ENCODE measurements at places on chromosomes 3 and 15.

- DNase-seq = no peak
These were observed 22.6 kb downstream of the GUCA1C start for GRCh38 chr3:108931035-108931434.

DNA sequence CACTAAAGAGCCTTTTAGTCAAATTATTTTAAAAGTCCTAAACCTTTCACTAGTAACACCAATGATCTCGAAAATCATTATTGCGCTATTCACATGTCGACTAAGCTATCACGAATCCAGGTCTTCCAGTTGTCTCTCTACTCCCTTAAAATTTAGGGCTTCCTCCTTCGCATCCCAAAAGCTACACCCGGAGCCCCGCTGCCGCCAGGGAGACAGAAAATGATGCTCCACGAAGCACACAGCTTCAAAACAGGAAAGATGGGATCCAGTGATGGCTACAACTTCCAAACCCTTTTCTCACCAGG, 253 bp downstream of the IFT80 start:
- no peak for DNase-seq

DNA sequence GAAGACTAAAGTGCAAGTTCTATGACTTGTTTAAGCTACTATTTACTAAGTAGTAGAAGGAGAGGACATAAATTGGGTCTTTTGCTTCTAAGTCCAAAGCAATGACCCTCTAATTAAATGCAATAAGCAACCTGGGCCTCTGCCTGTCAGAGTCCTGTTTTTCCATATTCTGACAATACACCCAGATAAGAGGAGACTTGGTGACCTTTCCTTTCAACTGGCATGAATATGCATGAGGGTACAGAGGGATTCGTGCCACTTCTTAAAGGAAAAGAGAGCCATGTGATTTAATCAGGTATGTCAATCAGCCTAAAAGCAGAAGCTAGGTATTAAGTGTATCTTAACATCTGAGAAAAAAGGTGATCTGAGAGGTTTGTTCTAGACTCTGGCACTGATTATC, 50.7 kb upstream of the FGF7 start:
- no peak for DNase-seq

DNA sequence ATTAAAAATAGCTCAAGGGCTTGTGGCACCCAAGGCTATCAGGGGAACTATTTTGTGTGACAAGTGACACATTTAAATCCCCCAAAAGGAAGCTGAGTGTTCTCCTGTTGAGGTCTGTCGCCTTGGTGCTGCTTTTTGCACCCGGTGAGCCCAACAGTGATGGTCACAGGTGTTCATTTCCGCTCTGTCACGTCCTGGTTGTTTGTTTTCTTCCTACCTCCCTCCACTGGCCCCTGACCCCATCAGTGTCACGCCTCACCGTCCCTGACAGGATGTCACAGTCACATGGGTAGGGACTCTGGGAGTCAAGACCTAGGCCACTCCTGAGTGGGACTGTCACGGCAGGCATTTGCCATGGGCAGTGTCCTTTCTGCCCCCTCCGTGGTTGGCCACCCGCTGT, 11.2 kb downstream of the SLCO3A1 start:
- DNase-seq = no peak

GRCh38 chr3:167350245-167350862, 29.7 kb downstream of the ZBBX start:
- DNase-seq = no peak

DNA sequence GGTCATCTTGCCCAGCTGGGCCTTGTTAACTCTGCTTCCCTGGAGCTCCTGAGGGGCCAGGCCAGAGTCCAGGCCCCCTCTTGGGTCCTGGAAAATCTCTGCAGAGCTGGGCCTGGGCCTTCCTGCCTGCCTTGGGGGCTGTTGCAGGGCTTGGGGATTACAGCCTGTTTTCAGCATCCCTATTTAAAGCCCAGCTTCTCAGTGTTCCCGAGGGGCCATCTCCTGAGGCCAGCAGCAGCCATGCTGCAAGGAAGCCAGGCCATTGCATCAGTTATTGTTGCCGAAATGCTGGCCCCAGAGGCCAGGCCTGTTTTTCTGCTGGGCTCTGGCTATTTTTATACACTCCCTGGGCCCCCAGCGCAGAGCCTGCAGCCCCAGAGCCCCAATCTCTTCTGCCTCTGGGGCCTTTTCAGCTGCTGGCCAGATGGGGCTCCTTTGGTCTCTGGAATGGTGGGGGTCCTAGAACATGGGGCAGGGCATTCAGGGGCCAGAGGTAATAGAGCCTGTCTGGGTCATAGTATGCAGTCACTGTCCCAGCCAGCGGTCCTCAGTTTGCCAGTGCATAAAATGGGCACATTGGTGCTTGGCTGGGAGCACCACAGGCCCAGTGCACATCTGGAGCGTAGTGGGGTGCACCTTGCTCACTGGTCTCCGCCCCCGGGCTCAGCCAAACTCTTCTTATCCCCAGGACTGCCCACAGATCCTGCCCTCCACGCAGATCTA, 28.5 kb downstream of the PLXNA1 start:
- DNase-seq = peak; percentile 31

GRCh38 chr3:100269410-100270214, 8.8 kb downstream of the TBC1D23 start:
- peak; percentile 94 for DNase-seq

GRCh38 chr3:5756443-5756842, 568.9 kb downstream of the EDEM1 start:
- DNase-seq = no peak

GRCh38 chr15:83813682-83814081, 159.8 kb downstream of the ADAMTSL3 start:
- no peak for DNase-seq

GRCh38 chr3:173733029-173733652, 335.6 kb downstream of the NLGN1 start:
- peak; percentile 64 for DNase-seq

GRCh38 chr15:95132774-95133173, 901.4 kb downstream of the MCTP2 start:
- DNase-seq = peak; percentile 88

- DNase-seq = no peak
These were observed 74.8 kb downstream of the PPM1L start for GRCh38 chr3:160830796-160831195.

DNA sequence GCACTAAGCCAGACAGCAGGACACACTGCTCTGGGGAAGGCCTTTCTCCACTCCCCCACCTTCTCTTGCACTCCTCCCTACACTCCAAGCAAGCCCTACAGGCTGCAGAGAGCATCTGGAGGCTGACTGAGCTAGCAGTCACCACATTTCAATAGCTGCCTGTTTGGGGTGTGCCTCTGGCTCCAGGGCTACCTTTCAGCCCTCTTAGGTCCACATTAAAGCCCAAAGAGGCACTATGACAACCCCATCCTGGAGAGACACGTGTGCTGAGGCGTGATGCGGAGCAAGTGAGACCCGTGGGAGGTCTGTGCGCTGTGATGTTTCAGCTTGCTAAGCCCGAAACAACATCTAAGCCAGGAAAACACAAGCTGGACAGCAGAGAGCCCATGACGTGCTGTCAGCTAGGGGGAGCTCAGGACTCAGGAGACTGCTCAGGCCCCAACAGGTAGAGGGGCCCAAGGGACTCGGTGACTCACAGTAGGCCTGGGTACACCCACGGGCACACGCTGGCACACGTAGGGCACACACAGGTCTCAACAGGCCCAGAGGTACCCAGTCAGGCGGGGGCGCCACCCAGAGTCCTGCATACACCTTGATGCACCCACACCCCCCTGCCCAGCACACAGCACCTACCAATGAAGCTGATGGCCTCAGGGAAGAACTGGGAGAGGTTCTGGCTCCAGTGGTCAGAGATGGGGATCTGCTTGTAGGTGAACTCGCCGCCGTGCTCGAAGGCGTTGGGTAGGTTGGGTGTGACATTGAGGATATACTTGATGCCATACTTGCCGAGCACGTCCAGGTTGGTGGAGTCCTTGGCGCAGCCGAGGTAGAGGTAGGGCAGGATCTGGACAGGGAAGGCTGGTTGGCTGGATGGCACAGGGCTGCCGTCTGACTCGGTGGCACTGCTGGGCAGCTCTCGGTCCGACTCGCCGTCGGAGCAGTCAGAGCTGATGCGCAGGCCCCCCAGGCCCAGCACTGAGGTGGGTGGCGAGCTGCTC, 2.8 kb downstream of the DUSP7 start:
- DNase-seq = peak; percentile 29

DNA sequence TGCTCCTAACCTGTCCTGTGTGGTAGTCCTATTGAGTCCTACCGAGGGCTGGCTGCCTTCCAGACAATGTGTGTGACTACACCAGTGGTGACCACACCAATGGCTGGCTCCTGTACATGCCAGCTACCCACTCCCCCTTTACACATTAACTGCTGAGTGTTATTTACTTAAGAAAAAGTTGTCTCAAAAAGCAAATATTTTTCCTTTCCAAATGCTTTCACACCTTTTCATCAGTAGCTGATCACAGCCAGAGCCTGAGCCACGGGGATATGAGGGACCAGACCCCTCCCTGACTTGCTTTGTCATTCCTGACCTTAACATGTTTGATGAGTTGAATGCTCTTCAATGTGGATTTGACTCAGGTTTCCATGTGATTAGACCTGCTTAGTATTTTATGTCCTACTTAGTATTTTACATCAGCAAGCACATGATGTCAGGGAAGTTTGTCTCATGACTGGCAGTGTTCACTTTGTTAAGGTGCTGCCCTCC, 29.6 kb upstream of the GREM1 start:
- peak; percentile 41 for DNase-seq

- peak; percentile 40 for DNase-seq
These were observed 165.6 kb downstream of the GMNC start for GRCh38 chr3:190696777-190697501.

GRCh38 chr3:54004335-54004734, 112.7 kb upstream of the SELENOK start:
- DNase-seq = no peak

- DNase-seq = no peak
These were observed 129.4 kb downstream of the PLD1 start for GRCh38 chr3:171680726-171681411.

- no peak for DNase-seq
These were observed 279.7 kb downstream of the LPP start for GRCh38 chr3:188433521-188434150.

GRCh38 chr3:85433319-85433718, 474.5 kb downstream of the CADM2 start:
- DNase-seq = no peak

- no peak for DNase-seq
These were observed 68.7 kb downstream of the CCNL1 start for GRCh38 chr3:157091083-157091833.

DNA sequence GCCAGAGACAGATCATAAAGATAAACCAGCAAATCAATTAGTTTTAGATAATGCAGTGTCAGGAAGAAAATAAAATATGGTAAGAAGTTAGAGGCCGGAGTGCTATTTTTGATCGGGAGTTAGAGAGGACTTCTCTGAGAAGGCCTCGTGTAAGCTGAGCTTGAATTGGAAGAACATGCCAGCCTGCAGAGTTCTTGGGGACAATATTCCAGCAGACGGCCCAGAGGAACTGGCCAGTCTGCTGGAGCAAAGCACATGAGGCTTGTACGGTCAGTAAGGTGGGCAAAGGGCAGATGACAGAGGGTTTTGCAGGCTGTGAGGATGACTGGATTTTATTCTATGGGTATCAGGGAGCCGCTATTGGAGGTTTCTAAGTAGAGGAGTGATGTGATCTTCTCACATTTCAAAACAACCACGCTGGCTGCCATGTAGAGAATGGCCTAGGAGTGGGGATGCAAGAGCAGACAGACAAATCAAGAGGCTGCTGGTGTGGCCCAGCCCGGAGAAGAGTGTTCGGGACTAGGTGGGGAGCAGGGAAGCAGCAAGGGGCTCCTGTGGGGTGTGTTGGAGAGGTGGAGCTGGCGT, 84.0 kb downstream of the HES1 start:
- DNase-seq = no peak

DNA sequence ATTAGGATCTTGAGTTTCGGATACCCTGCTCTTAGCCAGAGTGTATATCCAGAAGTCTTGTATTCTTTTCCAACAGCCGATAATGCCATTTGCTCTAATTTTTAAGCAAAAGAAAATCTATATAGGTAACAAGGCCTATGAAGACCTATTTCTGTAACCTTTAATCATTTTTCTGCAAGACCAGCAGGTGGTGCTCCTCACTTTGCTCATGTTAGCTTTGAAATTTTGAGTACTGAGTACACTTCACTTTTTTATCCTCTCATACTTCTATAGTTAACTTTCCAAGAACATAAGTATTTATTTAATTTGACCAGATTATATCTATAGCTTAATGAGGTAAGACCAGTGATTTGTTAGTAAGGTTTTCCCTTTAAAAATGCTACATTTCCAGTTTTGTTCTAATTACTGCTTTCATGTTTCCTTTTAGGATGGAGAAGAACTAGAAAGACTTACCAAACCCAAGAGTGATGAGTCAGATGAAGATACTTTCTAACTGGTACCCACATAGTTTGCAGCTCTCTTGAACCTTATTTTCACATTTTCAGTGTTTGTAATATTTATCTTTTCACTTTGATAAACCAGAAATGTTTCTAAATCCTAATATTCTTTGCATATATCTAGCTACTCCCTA, 20.5 kb downstream of the SLC35A5 start:
- DNase-seq = peak; percentile 80

DNA sequence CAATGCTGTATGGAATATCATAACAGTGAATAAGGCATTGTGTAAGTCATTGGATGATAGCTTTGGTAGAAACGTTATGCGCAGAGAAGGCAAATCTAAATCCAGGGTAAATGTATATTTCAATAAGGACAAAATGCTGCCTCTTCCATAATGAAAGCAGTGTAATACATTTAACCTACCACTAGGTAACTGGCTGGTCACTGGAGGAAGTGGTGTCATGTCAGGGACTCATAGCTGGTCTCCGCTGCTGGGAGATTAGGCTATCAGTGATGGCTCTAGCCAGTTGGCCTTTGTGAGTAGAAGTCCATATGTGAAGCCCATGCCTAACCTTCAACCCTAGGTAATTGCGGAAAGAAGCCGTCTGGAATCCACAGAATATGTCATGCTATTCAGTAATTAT, 140.9 kb downstream of the NLGN1 start:
- DNase-seq = no peak

All from IMR-90 (cell line).